Foreskin keratinocyte (primary cell): ENCODE measurements at places on chromosomes 11 and 22.

DNA sequence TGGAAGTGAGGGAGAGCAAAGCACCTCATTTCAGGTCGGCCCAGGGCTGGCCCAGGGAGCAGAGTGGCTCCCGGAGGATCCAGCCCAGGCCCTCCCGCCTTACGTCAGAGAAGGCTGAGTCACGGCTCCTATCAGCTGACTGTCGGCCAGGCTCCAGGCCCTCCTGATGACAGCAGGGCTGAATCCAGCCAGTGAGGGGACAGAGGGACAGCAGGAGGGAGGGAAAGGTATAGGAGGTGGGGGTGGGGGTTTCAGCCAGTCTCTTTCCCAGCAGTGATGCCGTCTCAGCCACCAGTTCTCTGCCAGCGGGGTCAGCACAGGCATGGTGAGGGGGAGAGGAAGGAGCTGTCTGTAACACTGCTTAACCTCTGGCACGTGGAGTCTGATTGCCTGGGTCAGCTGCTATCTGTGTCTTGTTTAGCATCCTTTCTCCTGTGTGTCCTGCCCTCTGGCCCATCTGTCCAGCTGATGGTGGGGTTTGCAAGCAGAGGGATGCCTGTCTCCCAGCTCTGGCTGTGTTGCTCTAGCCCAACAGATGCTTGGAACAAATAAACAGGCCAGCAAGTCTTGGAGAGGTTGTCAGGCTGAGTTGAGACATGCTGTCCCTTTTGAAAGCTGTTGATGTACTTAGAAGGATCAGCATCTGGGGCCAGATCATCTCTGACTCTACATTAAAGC, 74.0 kb downstream of the ADAMTS15 start:
- DNase-seq = peak; percentile 47

DNA sequence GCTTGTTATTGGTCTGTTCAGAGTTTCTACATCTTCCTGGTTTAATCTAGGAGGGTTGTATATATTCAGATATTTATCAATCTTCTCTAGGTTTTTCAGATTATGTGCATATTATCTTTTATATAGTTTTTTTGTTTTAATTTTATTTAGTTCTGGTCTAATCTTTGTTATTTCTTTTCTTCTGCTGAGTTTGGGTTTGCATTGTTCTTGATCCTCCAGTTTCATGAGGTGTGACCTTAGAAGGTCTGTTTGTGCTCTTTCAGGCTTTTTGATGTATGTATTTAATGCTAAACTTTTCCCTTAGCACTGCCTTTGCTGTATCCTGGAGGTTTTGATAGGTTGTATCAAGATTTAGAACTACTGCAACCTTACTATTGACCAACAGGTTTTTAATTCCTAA, 117.7 kb downstream of the VPREB1 start:
- no peak for DNase-seq

GRCh38 chr11:122516686-122517085, 138.8 kb upstream of the UBASH3B start:
- no peak for DNase-seq

DNA sequence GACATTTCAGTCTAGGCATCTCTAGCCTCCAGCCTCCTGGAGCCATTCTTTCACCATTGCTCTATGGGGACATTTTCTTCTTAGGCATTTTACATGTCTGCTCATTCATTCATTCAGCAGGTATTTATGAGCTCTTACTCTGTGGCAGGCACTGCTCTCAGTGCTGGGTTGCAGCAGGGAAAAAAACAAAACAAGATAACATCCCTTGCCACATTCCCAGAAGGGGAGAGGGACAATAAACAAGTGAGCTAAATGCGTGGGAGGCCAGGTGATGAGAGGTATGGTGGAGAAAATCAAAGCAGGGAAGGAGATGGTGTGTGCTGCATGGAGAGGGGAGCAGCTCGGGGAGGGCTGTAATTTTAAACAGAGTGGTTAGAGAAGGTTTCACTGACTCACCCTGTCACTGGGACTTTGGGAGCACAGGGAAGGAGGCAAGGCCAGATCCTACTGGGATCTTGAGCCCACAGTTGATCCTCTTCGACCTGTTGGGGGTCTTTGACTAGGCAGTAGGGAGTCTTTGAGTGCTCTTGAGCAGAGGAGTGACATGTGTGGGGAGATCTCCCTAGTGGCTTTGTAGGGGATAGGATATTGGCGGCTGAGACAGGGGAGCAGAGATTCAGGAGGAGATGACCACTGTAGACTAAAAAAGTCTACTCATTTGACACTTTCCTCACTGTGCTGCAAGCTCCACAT, 17.0 kb downstream of the MICAL2 start:
- DNase-seq = no peak

DNA sequence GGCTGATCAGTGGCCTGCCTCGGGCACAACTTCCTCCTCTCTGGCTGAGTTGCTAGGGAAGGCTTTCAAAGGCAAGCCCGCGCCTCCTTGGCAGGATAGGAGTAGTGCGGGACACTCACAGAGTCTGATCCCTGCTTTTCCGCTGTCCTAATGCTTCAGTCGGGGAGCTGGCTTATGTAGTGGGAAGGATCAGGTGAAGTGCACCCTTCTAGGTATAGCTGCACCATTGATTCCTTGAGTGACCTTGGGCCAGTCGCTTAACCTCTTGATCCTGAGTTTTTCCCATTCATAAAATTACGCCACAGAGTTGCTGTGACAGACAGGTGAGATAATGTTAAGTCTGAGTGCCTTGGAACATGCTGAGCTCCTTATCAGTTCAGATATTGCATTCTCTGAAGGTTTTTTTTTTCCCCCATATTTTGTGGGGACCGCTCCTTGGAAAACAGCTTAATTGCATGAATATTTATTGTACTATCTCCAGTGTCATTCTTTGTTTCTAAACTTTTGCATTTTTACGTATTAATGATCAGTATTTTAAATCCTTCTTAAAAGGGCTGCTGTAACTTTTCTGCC, 961 bp downstream of the IPO7 start:
- peak; percentile 50 for DNase-seq

GRCh38 chr11:79290761-79291160, 150.1 kb downstream of the TENM4 start:
- no peak for DNase-seq

DNA sequence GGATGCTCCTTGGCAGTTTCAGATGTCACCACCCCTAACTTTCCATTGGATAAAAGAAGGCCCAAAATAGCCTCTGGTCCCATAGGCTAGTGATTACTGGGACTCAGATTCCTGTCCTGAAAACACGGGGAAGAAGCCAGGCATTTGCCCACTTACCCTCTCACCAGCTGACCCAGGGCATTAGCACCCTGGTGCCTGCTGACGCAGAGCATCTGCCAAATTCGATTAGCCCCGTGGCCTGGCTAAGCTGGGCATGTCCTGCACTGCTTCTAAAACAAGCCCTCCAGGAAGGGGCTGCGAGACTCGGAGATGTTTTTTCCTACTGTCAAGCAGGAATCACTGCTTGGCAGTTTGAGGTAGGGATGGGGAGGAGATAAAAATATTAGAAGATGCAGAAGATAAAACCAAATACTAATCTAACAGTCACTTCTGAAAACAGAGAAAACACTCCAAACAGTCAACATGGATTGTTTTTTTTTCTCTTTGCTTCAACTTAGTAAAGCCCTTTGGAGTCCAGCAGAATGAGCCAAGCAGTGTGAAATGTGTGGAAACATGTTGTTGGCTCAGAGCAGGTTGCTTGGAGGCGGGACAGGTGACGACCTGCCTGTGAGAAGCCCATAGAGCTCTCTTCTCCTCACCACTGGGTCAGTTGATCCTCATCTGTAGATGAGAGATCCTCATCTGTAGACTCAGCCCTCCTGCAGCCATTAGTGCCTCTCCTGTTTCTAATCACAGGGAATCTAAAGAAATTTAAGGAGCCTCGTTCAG, 54.0 kb downstream of the BDNF start:
- DNase-seq = no peak

- peak; percentile 54 for DNase-seq
Measured at GRCh38 chr11:8567602-8568198, 26.3 kb downstream of the STK33 start.

DNA sequence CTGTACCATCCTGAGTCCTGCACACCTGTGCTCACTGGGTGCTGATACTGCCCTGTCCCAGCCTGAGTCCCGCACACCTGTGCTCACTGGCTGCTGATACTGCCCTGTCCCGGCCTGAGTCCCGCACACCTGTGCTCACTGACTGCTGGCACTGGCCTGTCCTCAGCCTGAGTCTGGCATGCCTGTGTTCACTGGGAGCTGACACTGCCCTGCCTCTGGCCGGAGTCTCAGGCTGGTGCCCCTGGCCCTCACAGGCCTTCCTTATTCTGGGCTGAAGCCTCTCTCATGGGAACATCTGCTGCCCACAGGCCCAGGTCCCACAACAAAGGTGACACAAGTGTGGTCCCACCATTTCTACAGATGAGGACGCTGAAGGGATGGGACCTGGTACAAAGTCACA, 115.1 kb downstream of the MPPED1 start:
- no peak for DNase-seq

- DNase-seq = no peak
Measured at GRCh38 chr11:43164831-43165230, 147.0 kb upstream of the API5 start.

DNA sequence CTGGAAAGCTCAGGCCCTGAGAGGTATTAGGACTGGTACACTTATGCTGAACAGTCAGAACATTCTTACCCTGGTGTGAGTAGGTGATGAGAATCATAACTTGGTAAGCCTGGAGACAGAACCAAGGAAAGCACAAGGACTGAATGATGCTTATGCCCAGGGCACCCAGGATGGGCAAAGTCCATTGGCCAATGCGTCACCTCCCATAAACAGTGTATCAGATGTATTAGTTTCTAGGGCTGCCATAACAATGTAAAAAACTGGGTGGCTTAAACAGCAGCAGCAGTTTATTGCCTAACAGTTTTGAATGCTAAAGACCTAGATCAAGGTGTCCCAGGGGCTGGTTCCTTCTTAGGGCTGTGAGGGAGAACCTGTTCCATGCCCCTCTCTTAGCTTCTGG, 107.0 kb downstream of the FAR1 start:
- no peak for DNase-seq

GRCh38 chr22:40541300-40541699, 95.2 kb downstream of the MRTFA start:
- peak; percentile 98 for DNase-seq

- DNase-seq = no peak
Measured at GRCh38 chr11:134752964-134753770, 341.1 kb upstream of the B3GAT1 start.

DNA sequence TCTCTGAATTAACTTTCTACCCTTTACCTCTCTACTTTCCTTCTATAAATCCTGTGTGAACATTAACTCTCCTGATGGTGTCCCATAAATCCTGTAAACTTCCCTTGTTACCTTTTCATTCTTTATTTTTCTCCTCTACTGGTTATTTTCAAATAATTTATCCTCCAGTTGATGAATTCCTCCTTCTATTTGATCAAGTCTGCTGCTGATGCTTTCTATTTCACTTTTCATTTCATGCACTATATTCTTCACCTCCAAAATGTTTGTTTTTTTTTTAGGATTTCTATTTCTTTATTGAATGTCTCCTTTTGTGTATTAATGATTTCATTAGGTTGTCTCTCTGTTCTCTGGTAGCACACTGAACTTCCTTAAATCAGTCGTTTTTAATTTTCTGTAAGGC, 68.6 kb downstream of the KCNQ1OT1 start:
- no peak for DNase-seq

DNA sequence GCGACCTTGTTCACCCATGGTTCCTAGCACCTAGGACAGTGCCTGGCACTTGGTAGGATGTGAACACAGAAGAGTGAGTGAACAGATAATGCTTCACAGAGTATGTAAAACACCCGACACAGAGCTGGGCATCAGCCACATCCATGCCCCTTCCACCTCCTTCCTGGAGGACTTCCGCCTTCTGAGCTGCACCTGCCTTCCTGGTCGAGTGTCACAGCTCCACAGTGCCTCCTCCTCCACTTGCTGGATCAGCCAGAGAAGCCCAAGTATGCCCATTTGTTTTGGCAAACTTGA, 20.1 kb downstream of the PRDM11 start:
- no peak for DNase-seq

- DNase-seq = no peak
Measured at GRCh38 chr11:131767421-131767820, 397.0 kb downstream of the NTM start.

- DNase-seq = no peak
Measured at GRCh38 chr11:69575296-69576068, 65.5 kb upstream of the CCND1 start.

- DNase-seq = no peak
Measured at GRCh38 chr11:2466069-2466801, 21.4 kb downstream of the KCNQ1 start.

GRCh38 chr22:45435544-45436139, 22.1 kb downstream of the RIBC2 start:
- DNase-seq = peak; percentile 74

DNA sequence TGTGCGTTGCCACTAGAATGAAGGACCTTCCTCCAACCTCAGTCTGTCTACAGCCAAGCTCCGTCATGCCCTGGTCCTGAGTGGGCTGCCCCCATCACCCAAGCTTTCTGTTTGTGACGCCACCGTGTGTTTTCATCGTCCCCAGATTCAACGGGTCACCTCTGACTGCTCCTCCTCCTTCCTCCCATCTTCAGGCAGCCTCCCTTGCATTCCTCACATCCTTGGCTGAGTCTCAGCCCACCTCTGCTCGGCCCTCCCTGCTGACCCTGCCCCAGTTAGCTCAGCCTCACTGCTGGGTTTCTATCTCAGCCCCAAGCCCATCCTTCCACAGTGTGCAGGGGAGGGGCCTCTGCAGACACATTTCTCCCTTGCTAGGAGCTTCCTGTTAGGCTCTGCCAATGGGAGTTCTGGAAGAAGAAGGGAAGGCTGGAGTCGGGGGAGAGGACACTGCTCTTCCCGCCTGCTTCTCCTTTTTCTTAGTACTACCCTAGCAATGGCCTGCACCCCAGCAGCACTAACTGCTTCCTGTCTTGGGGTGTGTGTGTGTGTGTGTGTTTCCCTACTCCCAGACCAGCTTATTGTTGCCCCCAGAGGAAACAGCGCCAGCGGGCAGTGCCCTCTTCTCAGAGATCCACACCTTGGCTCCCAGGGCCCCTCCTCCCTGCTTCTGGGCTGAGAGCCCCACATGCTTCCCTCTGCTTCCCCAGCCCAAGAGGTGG, 5.2 kb downstream of the IFT27 start:
- DNase-seq = no peak

DNA sequence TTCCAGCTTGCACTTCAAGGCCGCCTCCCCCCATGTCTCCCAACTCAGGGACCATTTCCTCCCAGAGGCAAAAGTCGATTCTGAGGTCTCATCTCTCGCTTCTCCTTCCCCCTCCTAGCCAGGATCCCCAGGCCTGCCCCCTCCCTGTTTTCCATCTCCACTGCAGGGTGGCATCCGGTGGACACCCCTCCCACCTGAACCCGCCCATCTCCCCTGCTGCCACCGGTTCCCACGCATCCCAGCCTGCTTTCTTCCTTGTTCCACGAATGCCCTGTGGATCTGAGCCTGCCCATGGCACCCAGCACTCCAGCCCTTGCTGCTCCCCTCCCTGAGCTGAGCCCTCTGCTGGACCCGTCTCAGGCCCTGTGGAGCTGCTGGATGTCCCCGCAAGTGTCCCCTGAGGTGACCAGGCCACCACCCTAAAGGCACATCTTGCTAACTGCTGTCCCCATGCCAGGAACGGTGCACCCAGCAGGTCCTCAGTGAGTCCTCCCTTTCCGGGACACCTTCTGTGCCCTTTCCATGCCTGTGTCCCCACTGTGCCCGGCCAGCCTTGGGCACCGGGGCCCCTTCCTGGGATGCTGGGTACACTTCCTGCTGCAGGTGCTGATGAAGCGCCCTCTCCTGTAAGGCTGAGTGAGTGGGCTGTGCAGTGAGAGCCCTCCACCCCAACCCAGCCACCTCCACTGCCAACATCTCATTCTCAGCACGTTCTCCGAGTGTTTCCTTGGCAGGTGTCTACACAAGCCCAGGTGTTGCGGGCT, 936 bp downstream of the IL17REL start:
- DNase-seq = no peak

GRCh38 chr11:44469412-44469811, 96.1 kb upstream of the CD82 start:
- no peak for DNase-seq
